ENCODE measurements at places on chromosomes 1 and 21. TPM values are rescaled to one million over a fixed set of nuclear protein-coding genes. Genes with fewer than 3 reads are reported as not detected.

- DNase-seq, result no peak
Observed at GRCh38 chr21:45848331-45848730, 133.2 kb upstream of the COL6A1 start.

GRCh38 chr1:215551806-215552205, 15.3 kb upstream of the KCTD3 start:
- DNase-seq, result no peak

- peak; percentile 91 for DNase-seq
Observed at GRCh38 chr1:41573785-41574713, 89.6 kb upstream of the EDN2 start.

DNA sequence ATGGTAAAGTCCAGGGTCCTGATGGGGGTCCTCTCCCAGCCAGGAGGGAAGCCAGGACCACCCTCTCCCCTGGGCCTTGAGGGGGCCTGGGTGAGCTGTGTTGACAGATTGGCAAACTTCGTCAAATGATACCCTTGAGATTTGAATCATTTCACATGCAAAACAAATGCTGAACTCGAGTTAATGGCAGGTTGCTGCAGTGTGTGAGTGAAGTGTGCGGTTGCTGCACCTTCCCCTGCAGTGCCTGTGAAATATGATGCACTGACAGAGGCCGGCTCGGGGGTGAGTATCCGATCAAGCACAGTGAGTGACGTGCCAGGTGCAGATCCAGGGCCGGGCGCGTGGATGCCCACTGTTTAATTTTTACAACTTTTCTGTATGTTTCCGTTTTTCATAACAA, 5.7 kb upstream of the KRTAP12-1 start:
- no peak for DNase-seq

- DNase-seq, result no peak
Observed at GRCh38 chr1:94884106-94884505, 42.8 kb downstream of the CNN3 start.

DNA sequence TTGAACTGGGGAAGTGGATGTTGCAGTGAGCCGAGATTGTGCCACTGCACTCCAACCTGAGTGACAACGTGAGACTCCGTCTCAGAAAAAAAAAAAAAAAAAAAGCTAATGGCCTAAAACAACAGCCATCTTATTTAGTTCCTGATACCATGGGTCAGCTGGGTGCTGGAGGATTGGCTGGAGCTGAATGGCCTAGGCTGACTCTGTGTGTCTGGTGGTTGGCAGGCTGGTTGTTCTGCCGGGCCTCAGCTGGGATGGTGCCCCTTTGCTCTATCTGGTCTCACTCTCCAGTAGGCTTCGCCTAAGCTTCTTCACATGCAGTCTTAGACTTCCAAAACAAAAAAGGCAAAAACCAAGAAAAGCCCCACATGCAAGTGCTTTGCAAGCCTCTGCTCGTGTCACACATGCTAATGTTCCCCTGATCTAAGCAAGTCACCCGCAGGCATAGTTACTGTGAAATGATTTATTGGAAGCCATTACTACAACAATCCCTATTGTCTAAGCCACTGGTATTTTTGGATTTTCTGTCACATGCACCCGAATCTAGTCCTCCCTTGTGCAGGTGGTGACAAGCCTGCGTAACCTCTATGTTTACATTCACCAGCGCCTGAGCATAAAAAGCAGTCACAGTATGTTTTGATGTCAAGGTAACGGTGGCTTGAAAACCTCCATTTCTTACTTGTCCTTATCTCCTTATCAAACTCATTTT, 39.6 kb upstream of the KANK4 start:
- no peak for DNase-seq

DNA sequence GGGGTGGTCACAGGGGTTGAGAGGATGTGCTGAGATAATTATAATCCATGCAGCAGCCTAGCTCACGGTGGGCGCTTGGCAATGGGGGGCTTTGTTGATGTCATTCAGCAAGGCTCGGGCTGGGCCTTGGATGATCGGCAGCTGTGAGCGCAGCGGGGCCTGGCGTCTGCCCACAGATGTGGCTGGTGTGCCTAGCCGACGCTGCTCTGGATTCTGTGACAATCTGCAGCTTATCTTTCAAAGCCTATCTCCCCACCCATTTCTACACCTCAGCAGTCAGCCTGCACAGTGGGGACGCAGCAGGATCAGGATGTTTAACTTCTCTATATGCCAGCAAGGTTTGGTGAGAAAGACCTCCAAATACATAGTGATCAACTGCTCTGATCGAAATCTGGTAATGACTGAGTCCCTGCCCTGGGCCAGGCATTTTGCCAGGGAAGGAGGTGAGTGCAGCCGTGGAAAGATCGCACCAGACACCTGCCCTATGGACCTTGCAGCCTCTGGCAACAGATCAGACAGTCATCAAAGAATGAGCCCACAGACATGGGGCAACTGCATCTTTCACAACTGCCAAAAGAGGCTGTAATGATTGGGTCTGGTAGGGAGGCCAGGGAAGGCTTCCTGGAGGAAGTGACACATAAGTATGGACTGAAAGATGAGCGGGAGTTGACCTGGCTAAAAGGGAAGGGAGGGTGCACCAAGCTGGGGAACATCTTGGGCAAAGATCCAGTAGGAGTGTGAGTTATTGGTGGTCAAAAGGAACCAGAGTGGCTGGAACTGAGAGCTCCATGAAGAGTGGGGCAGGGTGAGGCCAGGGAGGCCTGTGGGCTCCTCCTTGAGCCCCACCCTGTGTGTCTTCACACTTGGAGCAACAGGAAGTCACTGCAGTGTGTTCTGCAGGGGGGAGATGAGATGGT, 35.3 kb downstream of the EPHB2 start:
- no peak for DNase-seq

- no peak for DNase-seq
Observed at GRCh38 chr1:30313176-30313575, 410.2 kb downstream of the MATN1 start.

DNA sequence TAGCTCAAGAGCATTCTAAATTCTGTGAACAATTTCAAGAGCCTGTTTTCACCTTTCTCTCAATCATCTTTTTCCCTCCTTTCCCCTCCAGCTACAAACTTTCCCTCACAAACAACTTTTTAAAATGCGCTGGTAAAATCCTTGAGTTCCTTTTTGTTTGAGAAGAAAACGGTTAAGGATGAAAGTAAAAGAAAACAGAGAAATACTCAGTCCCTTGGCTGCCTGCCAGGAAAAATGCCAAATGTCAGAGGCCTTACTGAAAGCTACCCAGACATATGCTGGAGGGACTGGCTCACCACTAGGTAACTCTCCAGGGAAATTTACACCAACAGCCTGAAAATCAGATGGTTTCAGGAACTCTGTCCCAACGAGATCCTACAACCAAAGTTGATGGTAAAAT, 11.0 kb upstream of the SERBP1 start:
- DNase-seq, result peak; percentile 16

DNA sequence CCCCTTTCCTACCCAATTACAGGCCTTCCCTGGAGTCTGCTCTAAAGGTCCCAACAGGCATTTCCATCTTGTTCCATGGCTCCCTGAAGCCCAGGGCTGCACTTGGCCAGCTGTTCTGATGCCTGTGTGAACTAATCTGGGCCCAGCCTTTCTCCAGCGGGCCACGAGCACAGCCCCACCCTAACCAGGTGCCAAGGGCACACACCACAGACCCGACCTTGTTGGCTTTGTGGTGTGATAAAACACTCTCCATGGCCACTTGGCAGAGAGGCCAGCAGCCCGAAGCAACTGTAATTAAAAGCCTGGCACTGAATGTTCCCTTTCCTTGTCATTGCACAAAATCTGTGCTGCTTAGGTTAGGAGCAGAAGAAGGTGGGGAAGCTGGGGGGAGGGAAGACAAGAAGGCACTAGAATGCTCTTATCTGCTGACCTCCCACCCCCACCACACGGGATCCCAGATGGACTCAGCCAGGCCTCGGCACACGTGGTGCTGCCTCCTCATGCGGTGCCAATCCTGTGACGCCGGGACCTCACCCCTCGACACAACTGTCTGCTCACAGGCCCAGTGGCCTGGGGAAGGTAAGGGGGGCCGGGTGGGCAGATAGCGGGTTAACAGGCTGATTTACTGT, 9.9 kb downstream of the HCRTR1 start:
- DNase-seq, result no peak

DNA sequence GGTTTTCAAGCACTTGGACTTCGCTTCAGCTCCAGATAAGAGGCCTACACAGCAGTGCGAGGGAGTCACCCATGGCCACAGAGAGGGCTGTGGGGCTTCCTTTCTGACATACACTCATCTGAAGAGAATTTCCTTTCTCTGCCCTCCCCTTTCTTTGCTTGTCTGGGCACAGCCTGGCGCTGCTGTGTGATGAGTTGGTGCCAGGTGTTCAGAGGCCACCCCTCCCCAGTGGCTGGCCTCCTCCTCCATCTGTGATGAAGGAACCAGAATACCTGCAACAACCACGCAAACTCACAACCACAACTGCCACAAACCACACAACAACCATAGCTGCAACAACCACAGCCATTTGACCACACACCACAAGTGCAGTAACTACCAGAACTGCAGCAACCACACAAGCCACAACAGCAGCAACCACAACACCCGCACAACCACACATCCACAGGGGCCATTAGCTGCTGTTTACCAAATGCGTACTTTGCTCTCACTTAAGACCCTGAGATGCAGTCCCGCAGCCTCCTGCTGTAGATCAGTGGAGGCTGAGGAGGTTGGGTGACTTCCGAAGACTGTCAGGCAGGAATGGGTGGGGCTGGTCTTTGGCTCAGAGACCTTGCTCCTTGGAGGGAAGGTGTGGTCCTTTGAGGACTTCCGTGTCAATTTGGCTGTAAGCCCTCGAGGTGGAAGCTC, 71.1 kb downstream of the IER5 start:
- DNase-seq, result peak; percentile 76

FABP3 gene
- total RNA-seq, result not detected

Measured in activated CD4-positive, alpha-beta T cell treated with anti-CD3 and anti-CD28 coated beads, Interleukin-2, amount 10 ng/mL, durations not matched to agents 7 days and 5 days (primary cell).